ENCODE measurements at places on chromosomes 3 and 15. TPM values are rescaled to one million over a fixed set of nuclear protein-coding genes. Genes with fewer than 3 reads are reported as not detected.

GRCh38 chr15:75153087-75153486 is 48.6 kb upstream of the C15orf39 start:
- DNase-seq, result no peak

The SCN11A gene
- 0.63 TPM for total RNA-seq

GRCh38 chr3:43061101-43061895 is 44.6 kb downstream of the POMGNT2 start:
- no peak for DNase-seq

The PRKAR2A gene
- total RNA-seq, result 49.6 TPM

- DNase-seq, result no peak
These were observed 264.1 kb downstream of the CD47 start for GRCh38 chr3:107826727-107827126.

GRCh38 chr3:31947671-31948091 is 33.4 kb downstream of the OSBPL10 start:
- DNase-seq, result no peak

All from neural crest cell (in vitro differentiated cells).